ENCODE measurements at places on chromosomes 11 and 22.

DNA sequence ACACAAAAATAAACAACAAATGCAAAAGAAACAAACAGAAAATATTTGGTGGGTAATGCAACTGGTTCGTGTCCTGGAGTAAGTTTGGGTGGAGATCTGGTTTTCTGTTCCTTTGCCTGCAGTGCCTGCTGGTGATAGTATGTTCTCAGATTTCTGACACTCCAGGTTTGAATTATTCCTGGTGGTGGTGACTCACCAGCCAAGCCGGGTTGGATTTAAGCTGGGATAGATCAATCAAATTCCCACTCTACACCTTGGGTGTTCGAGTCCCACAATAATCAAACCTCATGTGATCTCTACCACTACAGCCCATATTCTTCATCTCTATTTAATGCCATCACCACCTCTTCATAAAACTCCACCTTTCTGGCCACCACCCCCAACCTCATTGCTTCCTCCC is 421.8 kb downstream of the NTM start:
- DNase-seq: no peak

DNA sequence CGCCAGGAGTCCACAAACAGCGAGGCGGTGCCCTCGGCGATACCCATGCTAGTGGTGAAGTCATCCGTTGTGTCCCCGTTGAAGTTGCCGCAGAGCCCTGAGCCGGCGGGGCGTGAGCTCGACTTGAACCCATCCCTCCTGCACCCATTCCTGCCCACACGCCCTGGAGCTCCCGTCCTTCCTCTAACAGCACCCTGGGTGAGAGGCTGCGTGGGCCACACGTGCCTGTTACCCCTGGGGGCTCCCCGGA is 8.3 kb downstream of the MUC6 start:
- DNase-seq: no peak

DNA sequence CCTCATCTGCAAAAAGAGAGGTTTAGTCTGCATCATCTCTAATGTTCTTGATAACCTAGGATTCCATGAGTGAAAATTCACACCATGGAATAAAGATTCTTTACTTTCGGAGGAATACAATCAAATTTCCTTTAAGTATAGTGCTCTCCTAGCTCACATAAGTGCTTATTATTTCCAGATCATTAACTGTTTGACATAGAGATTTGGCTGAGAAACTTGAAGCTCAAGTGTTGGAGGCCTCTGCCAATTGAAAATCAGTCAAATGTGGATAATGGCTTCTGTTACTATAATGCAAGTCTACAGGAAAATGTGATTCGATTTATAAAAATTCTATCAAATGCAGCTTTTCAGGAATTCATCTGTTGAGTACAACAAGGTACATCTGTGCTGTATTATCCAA is 144.6 kb downstream of the KIF18A start:
- DNase-seq: no peak

DNA sequence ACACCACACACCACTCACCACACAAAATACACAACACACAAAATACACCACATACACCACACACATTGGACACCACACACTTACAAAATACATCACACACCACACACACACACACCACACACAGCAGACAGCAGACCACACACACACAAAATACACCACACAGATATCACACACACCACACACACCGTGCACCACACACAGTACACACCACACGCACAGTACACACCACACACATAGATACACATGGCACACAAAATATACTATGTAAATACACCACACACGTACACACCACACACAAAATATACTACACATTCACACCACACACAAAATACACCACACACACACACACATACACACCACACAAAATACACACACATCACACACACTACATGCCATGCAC is 1243.5 kb downstream of the BRD1 start:
- no peak for DNase-seq

GRCh38 chr22:22979121-22979724 is 91.1 kb upstream of the GNAZ start:
- DNase-seq: no peak

DNA sequence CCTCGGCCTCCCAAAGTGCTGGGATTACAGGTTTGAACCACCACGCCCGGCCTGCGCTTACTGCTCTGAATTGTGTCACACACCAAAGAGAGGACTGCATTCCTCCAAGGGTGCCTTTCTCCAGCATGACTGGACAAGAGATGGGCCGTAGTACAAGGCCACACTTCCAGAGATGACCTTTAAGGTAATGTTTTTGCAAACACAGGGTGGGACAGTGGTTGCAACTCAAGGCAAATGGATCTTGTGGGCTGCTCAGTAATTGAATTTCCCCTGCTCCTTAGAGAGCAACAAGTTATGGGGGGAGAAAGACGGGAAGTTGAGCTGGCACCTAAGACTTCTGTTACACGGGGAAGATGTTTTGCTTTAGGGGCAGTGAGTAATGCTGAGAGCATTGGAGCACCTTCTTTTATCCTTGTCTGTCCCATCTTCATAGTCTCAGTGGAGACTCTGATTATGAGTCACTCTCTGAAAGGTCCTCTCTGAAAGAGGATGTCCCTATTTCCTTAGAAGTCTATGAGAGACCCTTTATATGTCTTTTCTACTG is 66.3 kb downstream of the C11orf91 start:
- DNase-seq: no peak

DNA sequence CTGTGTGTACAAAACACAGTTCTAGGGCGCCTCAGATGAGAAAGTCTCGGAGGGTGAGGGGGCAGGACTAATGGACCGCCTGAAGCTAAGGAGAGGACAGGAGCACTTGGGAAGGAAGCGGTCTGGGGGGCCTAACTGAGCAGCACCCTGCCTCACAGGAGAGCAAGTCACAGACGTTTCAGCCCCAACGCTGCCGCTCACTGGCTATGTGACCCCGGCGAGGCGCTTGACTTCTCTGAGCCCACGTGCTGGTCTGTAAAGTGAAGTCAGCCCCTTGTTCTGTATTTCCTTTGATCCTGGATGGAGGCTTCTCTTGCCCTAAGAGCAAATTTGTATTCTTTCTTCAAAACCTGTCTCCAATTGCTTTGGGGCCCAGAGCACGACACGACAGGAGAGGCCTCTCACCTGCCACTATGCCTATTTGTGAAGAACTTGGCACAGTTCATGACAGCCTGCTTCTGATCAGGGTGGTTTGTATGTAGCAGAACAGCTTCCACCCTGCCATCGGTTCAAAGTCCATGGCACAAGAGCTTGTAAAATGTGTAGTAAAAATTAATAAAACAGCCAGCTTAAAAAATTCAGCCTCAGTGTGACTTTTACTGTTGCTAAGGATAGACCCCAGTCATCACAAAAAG is 59.1 kb downstream of the WNT11 start:
- DNase-seq: no peak

- no peak for DNase-seq
Observed at GRCh38 chr11:76916712-76917111, 56.0 kb downstream of the ACER3 start.

DNA sequence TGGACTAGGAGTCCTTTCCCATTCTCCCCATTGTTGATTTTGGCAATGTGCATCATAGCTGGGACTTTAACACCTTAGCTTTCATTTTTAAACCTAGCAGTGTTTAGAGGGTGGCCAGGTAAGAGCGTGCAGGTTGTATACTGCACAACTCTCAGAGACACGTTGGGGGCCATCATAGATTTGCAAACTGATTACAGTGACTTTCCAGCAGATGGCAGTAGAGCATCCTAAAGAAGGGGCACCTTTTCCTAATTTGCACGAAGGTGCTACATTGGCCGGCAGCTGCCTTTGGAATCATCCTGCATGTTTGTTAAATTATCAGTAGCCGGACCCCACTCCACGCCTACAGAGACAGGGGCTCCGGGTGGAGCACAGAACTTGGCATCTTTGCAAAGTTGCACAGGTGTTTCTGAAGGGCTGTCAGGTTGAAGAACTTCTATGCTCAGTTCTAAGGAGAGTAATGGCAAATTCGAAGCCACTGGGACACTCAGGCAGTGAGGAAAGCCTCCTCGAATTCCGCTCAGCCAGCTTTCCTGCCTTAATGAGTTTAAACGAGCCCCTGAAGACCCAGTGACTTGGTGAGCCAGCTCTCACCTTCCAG is 7.7 kb downstream of the LHFPL7 start:
- DNase-seq: no peak

All from NCI-H2081 treated with DMSO at 0.1 percent for 48 hours (cell line).